ENCODE measurements at places on chromosomes 6 and 20.

- no peaks in the 10 kb centered on the region for H3K36me3 ChIP-seq
- DNase-seq, result peak; percentile 62
- no peaks in the 10 kb centered on the region for H3K27me3 ChIP-seq
- no peak overlapping the region for H3K4me3 ChIP-seq
These were observed 160.8 kb downstream of the PDE7B start for GRCh38 chr6:136012198-136012887.

GRCh38 chr6:149158076-149158475 is 159.4 kb upstream of the TAB2 start:
- H3K4me1 ChIP-seq, result peaks cover 22% of the 10 kb centered on the region
- DNase-seq, result no peak
- H3K27ac ChIP-seq, result no peak overlapping the region
- H3K4me3 ChIP-seq, result no peak overlapping the region
- no peaks in the 10 kb centered on the region for H3K36me3 ChIP-seq

- no peak overlapping the region for H3K4me3 ChIP-seq
- H3K4me1 ChIP-seq, result peaks cover 55% of the 10 kb centered on the region
- H3K36me3 ChIP-seq, result no peaks in the 10 kb centered on the region
- H3K27me3 ChIP-seq, result no peaks in the 10 kb centered on the region
- no peak for DNase-seq
These were observed 503.8 kb upstream of the MARCKS start for GRCh38 chr6:113353392-113353791.

DNA sequence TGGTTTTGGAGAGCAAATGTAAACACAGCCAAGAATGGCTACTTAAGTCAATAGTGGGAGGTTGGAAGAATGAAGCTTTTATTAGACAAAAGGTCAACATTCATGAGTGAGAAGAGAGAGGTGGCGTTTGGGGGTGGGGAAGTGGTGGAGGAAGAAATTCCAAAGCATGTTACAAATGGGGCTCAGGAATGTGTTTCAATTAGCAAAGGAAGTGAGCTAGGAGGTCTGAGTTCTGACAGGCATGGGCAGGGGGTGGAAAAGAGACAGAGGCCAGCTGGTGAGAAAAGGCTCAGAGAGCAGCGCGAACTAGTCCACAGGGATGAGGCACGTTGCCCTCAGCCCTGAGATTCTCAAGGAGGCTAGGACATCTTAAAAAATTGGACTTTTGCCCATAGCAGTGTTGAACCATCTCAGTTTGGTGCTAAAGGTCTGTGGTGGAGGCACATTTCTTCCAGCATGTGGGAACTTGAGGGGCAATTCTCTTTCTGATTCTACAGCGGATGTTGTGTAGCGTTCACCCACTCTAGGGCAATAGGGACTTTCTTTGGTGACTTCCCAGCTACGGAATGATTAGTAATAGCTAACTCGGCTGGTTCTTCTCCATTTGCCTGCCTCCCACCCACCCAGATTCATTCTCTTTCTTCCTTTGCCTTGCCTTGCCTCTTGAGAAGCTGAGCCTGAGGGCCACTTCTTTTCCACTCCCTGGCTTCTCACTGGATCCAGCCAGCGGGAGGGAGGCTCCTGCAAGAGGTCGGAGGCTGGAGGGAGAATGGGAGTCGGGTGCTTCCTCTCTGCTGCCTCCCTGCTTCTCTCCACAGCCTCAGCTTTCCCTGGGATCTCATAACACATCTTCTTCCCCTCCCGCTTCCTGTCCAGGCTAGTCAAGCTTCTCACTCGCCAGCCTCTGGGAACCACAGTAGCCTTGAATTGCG is 45.1 kb upstream of the NEDD9 start:
- peaks cover 10% of the 10 kb centered on the region for H3K4me1 ChIP-seq
- no peak overlapping the region for H3K4me3 ChIP-seq
- no peak overlapping the region for H3K27ac ChIP-seq
- peak; percentile 56 for DNase-seq
- no peaks in the 10 kb centered on the region for H3K36me3 ChIP-seq

- H3K36me3 ChIP-seq, result no peaks in the 10 kb centered on the region
- no peaks in the 10 kb centered on the region for H3K27me3 ChIP-seq
- no peak overlapping the region for H3K27ac ChIP-seq
- H3K4me1 ChIP-seq, result no peaks in the 10 kb centered on the region
These were observed 166.6 kb upstream of the KHDRBS2 start for GRCh38 chr6:62452586-62452985.

GRCh38 chr20:61414455-61414991 is 162.5 kb downstream of the CDH4 start:
- H3K36me3 ChIP-seq, result no peaks in the 10 kb centered on the region
- no peak overlapping the region for H3K27ac ChIP-seq
- H3K4me3 ChIP-seq, result no peak overlapping the region
- peaks cover 81% of the 10 kb centered on the region for H3K27me3 ChIP-seq

- H3K36me3 ChIP-seq, result peaks cover 21% of the 10 kb centered on the region
- no peak overlapping the region for H3K27ac ChIP-seq
- no peak for DNase-seq
- H3K4me1 ChIP-seq, result no peaks in the 10 kb centered on the region
- H3K4me3 ChIP-seq, result no peak overlapping the region
These were observed 10.6 kb downstream of the ARMH2 start for GRCh38 chr6:24788031-24788665.

DNA sequence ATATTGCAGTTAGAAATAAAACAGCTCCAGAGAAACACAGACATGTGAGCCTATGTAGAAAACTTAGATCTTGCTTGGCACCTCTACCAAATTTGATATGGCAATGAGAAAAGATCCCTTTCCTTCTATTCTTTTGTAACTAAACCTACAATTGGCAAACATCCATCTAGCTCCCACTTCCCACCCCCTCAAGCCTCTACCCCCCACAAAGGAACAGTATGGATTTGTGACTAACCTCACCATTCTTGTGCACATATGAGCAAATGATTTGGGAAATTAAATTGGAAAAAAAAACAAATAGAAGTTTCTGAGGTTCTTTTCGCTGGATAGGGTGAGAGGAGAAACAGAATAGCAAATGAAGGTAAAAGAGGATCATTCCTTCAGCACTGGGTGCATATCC is 85.8 kb upstream of the TIAM2 start:
- DNase-seq, result no peak
- no peaks in the 10 kb centered on the region for H3K27me3 ChIP-seq
- no peak overlapping the region for H3K27ac ChIP-seq
- H3K36me3 ChIP-seq, result no peaks in the 10 kb centered on the region

DNA sequence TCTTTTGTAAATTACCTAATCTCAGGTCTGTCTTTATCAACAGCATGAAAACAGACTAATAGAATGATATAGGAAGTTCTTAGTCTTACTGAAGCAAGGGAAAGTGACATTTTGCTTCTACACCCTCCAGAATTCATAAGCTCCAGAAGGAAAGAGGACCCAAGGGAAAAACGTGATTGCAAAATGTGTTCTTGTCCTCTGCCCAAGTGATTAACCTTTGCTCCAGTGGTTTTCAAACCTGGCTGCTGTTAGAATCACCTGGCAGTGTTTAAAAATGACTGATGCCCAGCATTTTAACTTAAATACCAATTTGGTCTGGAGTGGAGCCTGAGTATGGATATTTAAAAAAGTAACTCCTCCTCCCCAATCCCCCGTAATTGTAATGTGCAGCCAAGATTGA is 191.4 kb downstream of the SLC16A10 start:
- H3K4me3 ChIP-seq, result no peak overlapping the region
- peaks cover 18% of the 10 kb centered on the region for H3K4me1 ChIP-seq
- peaks cover 37% of the 10 kb centered on the region for H3K36me3 ChIP-seq

- DNase-seq, result peak; percentile 51
- no peak overlapping the region for H3K4me3 ChIP-seq
- H3K27me3 ChIP-seq, result no peaks in the 10 kb centered on the region
- peaks cover 28% of the 10 kb centered on the region for H3K4me1 ChIP-seq
- no peak overlapping the region for H3K27ac ChIP-seq
These were observed 4.8 kb downstream of the PHF20 start for GRCh38 chr20:35776513-35777101.

GRCh38 chr20:24018796-24019195 is 30.2 kb upstream of the GGTLC1 start:
- H3K27me3 ChIP-seq, result no peaks in the 10 kb centered on the region
- DNase-seq, result peak; percentile 67
- H3K4me3 ChIP-seq, result no peak overlapping the region
- no peak overlapping the region for H3K27ac ChIP-seq

GRCh38 chr6:77040568-77041195 is 422.6 kb downstream of the HTR1B start:
- no peaks in the 10 kb centered on the region for H3K36me3 ChIP-seq
- H3K4me1 ChIP-seq, result no peaks in the 10 kb centered on the region
- no peak overlapping the region for H3K27ac ChIP-seq
- no peak for DNase-seq

GRCh38 chr6:16047435-16047990 is 81.4 kb upstream of the MYLIP start:
- H3K36me3 ChIP-seq, result no peaks in the 10 kb centered on the region
- no peak for DNase-seq
- H3K4me1 ChIP-seq, result no peaks in the 10 kb centered on the region
- H3K27me3 ChIP-seq, result peaks cover 59% of the 10 kb centered on the region
- no peak overlapping the region for H3K27ac ChIP-seq

DNA sequence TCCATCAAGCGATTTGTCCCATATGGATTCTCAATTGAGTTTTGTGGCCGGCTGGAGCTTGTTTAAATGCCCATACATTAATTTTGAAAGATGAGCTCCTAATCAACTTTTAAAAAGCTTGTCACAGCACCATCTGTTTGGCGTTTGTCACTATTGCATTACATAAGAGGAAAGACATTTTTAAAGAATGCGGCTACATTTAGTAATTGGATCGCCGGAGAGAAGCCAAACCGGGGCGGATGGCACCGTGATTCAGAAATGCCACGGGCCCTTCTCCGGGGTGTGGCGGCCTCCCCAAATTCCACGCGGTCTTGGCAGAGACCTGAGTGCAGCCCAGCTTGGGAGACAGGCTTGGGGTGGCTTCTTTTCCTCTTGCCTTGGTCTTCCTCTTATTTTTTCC is 67.7 kb upstream of the ZNFX1 start:
- peak overlapping the region; percentile 81 for H3K27ac ChIP-seq
- no peaks in the 10 kb centered on the region for H3K36me3 ChIP-seq
- H3K4me1 ChIP-seq, result peaks cover 39% of the 10 kb centered on the region
- peak overlapping the region; percentile 45 for H3K4me3 ChIP-seq

- H3K4me1 ChIP-seq, result no peaks in the 10 kb centered on the region
- DNase-seq, result no peak
- no peaks in the 10 kb centered on the region for H3K27me3 ChIP-seq
- H3K27ac ChIP-seq, result no peak overlapping the region
- H3K4me3 ChIP-seq, result no peak overlapping the region
- H3K36me3 ChIP-seq, result 0 out of 2 replicates have a peak, but pooled peaks cover 4% of the 10 kb centered on the region
These were observed 9.4 kb downstream of the CTNNBL1 start for GRCh38 chr20:37703035-37703845.

DNA sequence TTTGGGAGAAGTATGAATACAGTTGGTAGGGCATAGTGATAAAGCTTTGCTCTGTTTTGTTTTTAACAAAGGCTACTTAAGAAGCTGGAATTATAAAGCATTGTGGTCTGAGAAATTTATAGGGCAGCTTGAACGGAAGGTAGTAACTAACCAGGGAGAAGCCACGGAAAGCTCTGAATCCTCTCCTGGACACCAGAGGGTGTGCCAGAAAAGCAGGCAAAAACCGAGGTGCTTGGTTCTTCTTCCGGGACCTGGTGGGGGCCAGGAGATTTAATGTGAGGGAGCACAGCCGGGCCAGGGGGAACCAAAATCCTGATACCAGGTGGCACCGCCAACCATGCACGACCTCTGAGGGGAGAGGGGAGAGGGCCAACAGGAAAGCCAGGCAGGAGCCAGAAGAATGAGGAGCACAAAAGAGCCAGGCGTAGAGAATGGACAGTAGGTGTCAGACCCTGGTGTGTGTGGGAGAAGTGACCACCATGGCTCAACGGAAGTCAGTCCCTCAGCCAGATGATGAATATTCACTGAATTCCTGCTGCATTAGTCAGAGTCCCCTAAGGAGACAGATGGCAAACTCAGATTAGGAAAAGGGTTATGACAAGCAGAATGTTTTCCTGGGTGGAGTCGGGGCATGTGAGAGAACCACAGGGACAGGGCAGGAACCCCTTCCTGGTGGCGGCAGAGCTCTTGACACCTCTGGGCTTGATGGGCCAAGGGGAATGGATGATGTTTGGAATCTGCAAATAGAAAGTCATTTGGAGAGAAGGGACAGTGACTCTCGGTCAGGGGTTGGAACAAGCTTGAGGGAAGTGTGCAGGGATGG is 262.3 kb downstream of the ZNF217 start:
- H3K4me3 ChIP-seq, result no peak overlapping the region
- no peak for DNase-seq
- peaks cover 60% of the 10 kb centered on the region for H3K27me3 ChIP-seq
- no peaks in the 10 kb centered on the region for H3K36me3 ChIP-seq

DNA sequence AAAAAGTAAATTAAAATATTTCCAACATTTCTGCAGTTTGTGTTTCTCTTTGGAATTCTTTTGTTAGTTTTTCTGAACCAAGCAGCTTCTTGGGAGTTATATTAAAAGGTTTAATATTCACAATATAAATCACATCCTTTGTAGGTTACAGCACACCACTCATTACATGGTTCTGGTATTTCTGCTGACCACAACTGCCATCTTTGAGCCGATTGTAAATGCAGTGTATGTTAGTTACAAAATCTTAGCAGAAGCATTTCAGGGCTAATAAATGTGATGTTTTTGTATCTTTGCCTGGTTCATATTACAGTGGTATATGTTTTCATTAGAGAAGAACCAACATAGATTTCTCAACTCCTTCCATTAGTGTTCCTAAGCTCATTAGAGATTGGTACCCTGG is 19.1 kb upstream of the TSHZ2 start:
- H3K4me3 ChIP-seq, result no peak overlapping the region
- no peaks in the 10 kb centered on the region for H3K4me1 ChIP-seq
- no peaks in the 10 kb centered on the region for H3K36me3 ChIP-seq
- no peak overlapping the region for H3K27ac ChIP-seq
- DNase-seq, result no peak

- no peaks in the 10 kb centered on the region for H3K27me3 ChIP-seq
- H3K4me3 ChIP-seq, result no peak overlapping the region
- H3K27ac ChIP-seq, result no peak overlapping the region
- DNase-seq, result no peak
These were observed 63.4 kb downstream of the PRDM1 start for GRCh38 chr6:106149472-106150069.

DNA sequence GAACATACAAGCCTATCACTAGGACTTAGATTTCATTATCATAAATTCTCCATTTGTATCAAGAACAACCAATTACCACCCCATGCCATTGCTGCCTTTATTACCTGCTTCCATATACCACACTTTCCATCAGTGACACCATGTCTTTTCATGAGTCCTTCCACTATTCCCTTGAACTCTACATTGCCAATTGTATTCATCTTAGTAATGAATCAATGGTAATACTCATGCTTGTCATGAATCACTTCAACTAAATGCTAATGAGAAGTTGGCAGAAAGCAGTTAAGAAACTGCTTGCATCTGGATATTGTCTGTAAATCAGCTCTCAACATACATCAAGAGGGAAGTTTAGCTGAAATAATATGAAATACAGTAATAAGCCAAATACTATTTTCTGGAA is 61.2 kb upstream of the RNF217 start:
- H3K27ac ChIP-seq, result no peak overlapping the region
- H3K27me3 ChIP-seq, result no peaks in the 10 kb centered on the region
- no peaks in the 10 kb centered on the region for H3K4me1 ChIP-seq
- no peak overlapping the region for H3K4me3 ChIP-seq

- H3K4me3 ChIP-seq, result no peak overlapping the region
- no peak overlapping the region for H3K27ac ChIP-seq
- no peaks in the 10 kb centered on the region for H3K36me3 ChIP-seq
- H3K27me3 ChIP-seq, result no peaks in the 10 kb centered on the region
- no peak for DNase-seq
These were observed 90.0 kb upstream of the TNFAIP3 start for GRCh38 chr6:137776786-137777686.
